Bone marrow (tissue), 2 donors: ENCODE measurements at places on chromosomes 16 and 17.

DNA sequence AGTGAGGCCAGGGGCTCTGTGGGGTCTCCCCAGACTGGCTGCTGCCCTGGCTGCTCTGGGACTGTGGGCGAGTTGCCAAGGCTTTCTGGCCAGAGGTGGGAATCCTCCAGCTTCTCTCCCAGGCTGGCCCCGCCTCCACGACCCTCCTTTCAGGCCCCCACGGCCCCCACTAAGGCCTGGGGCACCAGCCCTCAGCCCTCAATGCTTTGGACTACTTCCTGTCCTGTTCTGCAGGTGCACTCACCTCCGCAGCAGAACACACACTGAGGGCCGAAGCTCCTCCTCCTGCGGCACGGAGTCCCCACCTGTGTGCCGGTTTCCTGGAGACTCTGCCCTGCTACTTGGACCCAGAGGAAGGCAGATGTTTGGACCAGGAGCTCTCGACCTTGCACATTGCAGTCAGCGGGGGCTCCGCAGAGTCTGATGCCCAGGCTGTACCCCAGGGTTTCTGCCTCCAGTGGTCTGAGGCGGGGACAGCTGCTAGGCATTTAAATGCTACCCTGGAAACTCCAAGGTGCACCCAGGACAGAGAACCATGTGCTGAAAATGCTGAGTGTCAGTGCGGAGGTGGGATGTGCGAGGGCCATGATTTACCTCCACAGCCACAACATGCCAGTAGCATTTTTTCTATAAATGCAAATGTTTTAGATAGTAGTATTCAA lies 223.8 kb downstream of the IRF8 start:
- DNase-seq: no peak

GRCh38 chr17:74160656-74161502 lies 42.6 kb upstream of the RPL38 start:
- no peak for DNase-seq

- no peak for DNase-seq
Observed at GRCh38 chr16:83887564-83887963, 11.4 kb upstream of the MLYCD start.

- DNase-seq: no peak
Observed at GRCh38 chr17:29331708-29332085, 37.7 kb upstream of the NUFIP2 start.

DNA sequence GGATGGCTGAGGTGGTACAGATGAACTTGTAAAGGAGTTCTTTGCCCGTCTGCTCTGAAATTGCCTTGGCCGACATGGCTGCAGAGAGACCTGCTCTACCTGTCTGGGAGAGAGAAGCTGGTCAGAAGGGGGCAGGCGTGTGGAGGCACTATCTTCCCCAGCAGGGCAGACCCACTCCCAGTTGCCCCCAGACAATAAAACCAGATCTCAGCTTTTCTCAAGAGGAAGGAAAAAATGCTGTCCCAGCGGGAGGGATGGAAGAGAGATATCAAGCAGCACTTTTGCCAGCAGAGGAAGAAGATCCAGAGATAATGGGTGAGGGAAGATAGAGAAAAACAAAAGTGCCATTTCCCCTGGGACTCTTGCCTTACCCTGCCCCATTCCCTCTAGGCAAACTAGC lies 5.0 kb downstream of the ACLY start:
- DNase-seq: no peak

GRCh38 chr17:68089881-68090280 lies 54.3 kb downstream of the KPNA2 start:
- DNase-seq: no peak

GRCh38 chr17:28953444-28954118 lies 2.3 kb upstream of the PHF12 start:
- DNase-seq: no peak

DNA sequence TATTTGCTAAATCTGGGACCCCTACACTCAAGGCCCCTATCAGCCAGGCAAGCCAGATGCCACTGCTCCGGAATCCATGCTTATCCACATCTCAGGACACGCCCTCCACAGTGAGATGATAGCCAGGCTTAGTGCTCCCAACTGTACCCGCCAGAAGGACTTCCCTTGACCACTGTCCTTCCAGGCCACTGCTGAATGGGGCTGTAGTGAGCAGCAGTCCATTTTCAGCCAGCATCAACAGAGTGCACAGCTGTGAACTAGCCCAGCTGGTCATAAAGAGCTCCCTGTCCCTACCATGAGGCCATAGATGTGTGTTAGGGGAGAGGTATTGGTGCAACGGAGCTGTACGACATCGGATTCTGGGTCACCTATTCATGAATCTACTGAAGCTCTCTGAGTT lies 13.0 kb upstream of the MED9 start:
- no peak for DNase-seq

- DNase-seq: no peak
Observed at GRCh38 chr16:56068816-56069215, 122.5 kb upstream of the GNAO1 start.

DNA sequence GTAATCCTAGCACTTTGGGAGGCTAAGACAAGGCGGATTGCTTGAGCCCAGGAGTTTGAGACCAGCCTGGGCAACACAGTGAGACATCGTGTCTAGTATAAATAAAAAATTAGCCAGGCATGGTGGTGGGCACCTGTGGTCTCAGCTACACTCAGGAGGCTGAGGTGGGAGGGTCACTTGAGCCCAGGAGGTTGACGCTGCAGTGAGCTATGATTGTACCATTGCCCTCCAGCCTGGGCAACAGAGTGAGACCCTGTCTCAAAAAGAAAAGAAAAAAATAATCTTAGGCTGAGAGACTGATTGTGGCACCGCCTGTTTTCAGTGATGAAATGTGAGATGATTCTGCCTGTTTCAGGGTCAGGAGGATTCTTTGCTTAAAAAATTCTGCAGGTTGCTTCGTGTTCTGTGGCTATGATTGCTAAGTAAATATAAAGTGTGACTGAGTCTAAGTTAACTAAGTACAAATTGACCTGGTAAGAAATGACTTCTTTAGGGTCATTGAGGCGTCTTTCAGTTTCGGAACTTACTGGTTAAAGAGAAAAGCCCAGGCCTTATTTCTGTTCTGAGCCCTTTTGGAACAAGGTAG lies 128.3 kb downstream of the SOCS1 start:
- no peak for DNase-seq

DNA sequence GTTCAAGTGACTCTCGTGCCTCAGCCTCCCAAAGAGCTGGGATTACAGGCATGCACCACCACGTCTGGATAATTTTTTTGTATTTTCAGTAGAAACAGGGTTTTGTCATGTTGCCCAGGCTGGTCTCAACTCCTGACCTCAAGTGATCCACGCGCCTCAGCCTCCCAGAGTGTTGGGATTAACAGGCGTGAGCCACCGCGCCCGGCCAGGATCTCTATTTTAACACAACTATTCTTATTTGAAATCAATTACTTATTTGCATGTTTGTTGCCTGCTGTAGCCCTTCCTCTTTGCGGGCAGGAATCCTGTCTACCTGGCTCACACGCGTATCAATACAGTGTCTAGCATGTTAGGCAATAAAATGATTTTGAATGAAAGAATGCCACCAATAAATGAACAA lies 818 bp upstream of the CNEP1R1 start:
- no peak for DNase-seq

- no peak for DNase-seq
Observed at GRCh38 chr16:1330260-1330914, 3.1 kb upstream of the BAIAP3 start.

- no peak for DNase-seq
Observed at GRCh38 chr17:59840329-59841090, 52.2 kb downstream of the TUBD1 start.

DNA sequence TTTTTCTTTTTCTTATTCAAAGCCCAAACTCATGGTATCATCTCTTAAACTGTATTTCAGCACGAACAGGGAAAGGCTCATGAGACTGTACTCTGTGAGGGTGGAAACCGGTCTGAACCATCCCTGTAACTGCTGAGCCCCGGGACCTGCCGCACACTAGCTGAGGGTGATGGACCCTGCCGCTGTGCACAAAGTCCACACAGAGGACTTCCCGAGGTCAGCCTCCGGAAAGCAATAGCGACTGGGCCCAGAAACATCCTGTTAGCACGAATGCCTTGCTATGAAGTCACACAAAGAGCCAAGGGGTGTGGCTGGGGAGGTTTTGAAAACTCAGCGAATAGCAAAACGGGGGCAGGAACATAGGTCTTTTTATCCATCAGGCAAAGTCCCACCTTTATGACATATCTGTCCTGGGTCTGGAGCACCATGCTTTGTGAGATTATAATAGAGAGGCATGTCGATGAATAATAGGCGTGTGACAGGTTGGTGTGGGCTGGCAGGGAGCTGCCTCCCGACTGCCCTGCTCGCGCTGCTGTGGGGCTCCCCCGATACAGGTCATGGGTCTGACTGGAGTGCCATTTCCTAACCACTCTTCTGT lies 33.4 kb downstream of the CDK5R1 start:
- no peak for DNase-seq

DNA sequence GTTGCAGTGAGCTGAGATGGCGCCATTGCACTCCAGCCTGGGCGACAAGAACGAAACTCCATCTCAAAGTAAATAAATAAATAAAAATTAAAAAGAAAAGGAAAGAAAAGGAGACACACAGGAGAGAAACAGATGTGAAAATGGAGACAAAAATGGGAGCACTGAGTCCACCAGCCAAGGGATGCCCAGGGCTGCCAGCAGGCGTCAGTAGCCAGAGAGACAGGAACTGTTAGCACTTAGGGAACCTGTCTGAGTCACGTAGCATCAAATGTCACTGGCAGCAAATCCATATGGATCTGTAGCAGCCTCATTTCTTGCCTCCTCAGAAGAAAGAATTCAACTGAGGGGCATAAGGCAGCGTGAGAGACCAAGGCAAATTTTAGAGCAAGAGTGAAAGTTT lies 79.7 kb downstream of the CYLD start:
- DNase-seq: no peak

DNA sequence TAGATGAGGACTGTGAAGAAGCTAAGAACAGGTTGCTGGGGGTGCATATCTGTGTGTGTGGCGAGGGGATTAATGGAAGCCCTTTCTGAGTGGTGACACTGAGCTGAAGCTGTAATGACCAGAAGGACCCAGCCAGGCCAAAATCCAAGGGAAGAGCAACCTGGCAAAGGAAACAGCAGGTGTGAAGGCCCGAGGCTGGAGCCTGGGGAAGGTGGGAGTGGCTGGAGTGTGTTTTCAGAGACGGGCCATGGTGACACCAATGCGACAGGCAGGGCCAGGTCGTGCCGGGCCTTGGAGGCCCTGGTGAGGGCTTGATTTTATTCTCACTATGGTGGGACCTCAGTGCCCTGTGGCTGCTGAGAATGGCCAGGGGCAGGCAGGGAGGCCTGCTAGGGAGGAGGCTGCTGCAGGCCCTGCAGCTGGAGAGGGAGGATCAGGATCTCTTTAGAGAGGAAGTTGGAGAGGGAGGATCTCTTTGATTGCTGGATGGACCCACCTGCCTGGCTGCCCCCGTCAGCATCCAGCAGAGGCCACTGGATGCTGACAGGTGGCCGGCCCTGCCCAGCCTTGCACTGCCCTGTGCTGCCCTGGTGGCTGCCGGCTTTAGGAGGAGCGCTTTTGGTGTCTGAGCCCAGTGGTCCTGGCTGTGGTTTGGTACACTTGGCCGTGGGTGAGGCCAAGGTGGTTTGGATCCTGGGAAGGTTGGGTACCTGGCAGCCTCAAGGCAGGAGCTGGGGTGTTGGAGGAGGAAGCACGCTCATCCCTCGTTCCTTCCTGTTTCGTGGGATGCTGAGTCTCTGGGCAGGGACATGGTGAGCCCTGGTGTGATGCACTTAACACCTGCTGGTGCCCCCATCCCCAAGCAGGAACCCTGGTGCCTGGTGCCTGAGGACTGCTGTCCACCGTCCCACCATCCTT lies 188.3 kb downstream of the SEC14L1 start:
- no peak for DNase-seq

DNA sequence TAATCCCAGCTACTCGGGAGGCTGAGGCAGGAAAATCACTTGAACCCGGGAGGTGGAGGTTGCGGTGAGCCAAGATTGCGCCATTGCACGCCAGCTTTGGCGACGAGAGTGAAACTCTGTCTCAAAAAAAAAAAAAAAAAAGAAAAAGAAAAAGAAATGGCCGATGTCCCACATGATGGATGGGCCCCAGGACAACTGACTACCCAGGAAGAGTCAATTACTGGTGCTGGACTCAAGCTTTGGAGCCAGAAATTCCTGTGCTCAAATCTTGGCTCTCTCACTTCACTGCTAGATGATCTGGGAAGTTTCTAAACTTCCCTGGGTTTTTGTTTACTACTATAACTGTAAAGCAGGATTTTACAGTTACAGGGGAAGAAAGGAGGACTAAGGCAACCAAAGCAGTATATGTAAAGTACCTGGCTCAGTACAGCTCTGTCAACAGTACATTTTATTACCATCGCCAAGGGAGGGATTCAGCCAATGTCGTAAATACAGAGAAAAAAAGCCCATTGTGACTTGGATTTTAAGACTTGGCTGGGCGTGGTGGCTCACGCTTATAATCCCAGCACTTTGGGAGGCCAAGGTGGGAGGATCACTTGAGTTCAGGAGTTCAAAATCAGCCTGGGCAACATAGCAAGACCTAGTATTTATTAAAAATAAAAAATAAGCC lies 11.9 kb downstream of the C16orf86 start:
- DNase-seq: no peak

- no peak for DNase-seq
Observed at GRCh38 chr16:58440131-58440530, 47.9 kb downstream of the GINS3 start.

- no peak for DNase-seq
Observed at GRCh38 chr17:12522743-12523183, 142.9 kb upstream of the MYOCD start.

DNA sequence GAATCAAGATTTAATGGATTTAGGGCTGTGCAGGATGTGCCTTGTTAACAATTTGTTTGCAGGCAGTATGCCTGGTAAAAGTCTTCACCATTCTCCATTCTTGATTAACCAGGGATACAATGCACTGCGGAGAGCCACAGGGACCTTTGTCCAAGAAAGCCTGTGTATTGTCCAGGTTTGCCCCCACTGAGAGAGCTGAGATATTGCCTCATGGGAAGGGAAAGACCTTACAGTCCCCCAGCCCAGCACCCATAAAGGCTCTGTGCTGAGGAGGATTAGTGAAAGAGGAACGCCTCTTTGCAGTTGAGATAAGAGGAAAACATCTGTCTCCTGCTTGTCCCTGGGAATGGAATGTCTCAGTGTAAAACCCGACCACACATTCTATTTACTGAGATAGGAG lies 2169.6 kb downstream of the TP53TG3F start:
- DNase-seq: no peak

- DNase-seq: no peak
Observed at GRCh38 chr16:78523212-78523985, 423.9 kb downstream of the WWOX start.

DNA sequence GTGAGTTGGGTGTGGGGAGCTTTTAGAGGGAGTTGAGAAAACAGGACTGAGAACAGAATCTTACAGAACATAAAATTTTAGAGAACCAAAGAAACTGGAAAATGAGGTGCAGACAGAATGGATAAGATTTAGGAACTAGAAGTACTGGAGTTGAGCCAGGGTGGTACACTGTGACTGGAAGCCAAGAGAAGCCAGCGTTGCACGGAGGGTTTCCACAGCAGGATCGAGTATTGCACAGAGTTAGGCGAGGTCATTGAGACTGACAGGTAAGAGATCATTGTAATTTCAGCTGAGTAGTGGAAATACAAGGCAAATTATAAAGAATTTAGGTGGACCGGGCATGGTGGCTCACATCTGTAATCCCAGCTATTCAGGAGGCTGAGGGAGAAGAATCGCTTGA lies 6.6 kb downstream of the GSDMA start:
- DNase-seq: no peak
